ENCODE measurements at places on chromosomes 1 and 21.

DNA sequence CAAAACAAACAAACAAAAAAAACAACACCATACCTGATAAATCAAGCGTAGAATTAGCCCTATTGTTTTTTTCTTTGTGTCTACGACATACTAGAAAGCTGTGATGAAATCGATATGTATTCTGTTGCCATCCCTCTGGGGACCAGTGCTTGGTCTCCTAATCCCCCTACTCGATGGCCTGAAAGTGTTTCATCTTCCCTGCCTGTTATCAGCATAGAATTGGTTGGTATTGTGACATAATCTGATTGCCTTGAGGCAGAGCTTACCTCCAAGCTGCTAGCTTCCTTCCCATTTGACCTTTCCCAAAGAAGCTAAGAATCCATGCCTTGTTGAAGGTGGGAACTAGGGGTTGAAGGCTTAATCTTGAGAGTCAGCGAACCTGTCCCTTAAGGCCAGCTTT is 40.7 kb upstream of the PIGV start:
- no peak for DNase-seq

DNA sequence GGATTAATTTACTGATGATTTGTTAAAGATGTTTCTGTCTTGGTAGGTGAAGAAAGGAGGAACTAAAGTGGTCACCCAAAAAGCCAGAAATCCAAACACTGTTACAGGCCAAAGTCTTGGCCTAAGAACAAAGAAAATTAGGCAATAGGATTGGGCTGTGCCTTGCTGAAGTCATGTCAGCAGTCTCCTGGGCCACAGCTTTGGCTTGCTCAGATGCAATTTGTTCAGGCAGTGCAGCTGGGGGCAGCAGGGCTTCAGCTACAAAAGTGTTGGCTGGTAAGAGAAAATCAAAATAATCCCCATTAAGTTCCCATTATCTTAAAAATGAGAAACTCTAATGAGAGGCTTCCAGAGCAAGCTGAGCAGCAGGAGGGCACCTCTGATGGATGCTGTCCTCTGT is 14.0 kb upstream of the RAP1A start:
- DNase-seq: peak; percentile 33

- no peak for DNase-seq
These were observed 671.3 kb downstream of the PTPRU start for GRCh38 chr1:29907596-29907995.

DNA sequence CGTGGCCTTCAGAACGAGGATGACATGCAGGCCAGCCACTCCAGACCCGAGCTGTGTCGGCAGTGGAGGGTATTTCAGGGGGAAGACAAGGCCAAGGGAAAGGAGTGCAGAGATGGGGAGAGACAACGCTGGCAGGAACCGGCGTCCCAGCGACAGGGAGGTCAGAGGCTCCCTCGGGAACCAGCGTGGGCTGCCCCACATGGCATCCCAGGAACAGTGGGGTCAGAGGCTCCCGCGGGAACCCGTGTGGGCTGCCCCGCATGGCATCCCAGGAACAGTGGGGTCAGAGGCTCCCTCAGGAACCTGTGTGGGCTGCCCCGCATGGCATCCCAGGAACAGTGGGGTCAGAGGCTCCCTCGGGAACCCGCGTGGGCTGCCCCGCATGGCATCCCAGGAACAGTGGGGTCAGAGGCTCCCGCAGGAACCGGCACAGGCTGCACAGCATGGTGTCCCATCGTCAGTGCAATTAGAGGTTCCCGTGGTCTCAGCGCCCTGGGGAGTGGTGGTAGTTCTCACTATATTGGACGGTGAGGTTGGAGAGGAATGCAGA is 43.0 kb downstream of the SLC19A1 start:
- no peak for DNase-seq

- DNase-seq: no peak
These were observed 727.2 kb upstream of the ADGRL2 start for GRCh38 chr1:81073580-81073979.

DNA sequence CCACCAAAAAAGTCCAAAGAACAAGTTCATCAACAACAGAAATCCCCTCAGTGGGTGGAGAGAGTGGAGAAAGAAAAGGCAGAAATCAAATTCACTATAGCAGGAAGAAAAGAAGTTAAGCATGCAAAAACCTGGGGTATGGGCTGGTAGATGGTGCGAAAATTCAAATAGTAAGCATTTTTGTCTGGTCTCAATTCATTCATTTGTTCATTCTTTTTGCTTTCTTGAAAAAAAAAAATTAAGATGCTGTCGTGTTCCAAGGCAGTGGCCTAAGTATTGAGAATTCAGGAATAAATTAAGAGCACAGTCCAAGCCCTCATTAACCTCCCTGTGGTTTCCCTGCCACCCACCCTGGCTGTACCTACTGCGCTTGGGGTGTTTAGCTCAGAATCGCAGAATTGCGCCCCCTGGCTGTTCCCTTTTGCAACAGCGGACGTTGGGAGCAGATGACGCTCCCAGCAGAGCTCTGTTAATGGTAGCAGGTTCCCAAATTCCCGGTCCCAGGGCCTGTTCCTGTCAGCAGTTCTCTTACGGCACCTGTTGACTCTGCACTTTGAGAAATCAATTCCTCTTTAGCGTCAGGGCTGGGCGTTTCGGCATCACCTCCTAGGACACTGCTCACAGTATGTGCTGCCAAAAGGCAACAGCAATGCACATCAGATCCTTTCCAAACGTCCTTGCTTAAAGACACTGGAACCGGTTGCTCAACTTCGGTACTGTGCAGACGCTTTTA is 34.0 kb upstream of the SSX2IP start:
- DNase-seq: no peak

GRCh38 chr1:174021591-174022079 is 522 bp downstream of the RC3H1 start:
- no peak for DNase-seq

- no peak for DNase-seq
These were observed 145.1 kb downstream of the LYPLAL1 start for GRCh38 chr1:219318826-219319225.

DNA sequence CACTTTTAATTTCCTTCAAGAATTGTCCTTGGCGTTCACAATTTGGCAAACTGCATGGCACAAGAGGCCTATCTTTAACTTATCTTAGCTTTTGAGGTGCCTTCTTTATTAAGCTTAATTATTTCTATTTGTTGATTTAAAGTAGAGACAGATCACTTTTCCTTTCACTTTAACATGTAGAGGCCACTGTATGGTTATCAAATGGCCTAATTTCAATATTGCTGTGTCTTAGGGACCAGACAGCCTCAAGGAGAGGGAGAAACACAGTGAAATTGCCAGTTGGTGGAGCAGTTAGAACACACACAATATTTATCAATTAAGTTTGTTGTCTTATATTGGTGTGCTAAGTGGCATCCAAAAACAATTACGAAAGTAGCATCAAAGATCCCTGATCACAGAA is 1013.9 kb downstream of the KCNT2 start:
- DNase-seq: no peak

- no peak for DNase-seq
These were observed 11.5 kb downstream of the MCOLN2 start for GRCh38 chr1:84985365-84985764.

- peak; percentile 0 for DNase-seq
These were observed 94.0 kb upstream of the KCND3 start for GRCh38 chr1:112083487-112083886.

GRCh38 chr1:55592122-55592521 is 377.0 kb upstream of the USP24 start:
- DNase-seq: no peak

DNA sequence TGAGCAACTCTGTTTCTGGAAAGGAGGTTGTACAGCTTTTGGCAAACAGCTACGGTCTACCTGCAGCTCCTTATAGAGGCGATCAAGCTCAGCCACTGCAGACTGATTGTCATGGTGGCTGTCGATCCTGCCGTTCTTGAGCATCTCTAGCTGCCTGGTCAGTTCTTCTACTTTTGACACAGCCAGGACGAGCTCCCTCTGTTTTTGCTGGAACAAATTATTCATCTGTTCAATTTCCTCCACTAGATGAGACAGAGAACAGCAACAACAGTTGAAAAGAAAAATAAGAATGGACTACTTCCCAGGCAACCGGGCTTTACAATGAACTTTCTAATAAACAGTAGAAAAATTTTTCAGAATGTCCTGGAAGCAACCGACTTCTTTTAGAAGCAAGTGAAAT is 42.5 kb downstream of the TP53BP2 start:
- DNase-seq: no peak

- DNase-seq: no peak
These were observed 3.8 kb downstream of the DYRK1A start for GRCh38 chr21:37370152-37371040.

DNA sequence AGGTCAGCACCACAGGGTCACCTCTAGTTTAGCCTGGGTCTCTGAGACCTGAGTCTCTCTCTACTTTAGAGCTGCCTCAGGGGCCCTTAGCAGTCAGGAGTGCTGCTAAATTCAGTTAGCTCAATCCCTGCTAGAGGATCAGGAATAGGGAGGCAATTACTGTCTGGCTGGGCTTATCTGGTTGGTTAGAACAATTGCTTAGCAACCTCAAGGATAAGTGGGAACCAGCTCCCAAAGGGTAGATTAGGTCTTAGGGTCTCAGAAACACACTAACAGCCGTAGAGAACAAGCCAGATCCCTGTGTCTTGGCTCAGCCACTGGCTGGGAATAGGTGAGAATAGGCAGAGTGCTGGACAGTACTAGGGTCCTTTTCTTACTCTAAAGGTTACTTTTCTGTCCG is 7.7 kb downstream of the PM20D1 start:
- DNase-seq: no peak

DNA sequence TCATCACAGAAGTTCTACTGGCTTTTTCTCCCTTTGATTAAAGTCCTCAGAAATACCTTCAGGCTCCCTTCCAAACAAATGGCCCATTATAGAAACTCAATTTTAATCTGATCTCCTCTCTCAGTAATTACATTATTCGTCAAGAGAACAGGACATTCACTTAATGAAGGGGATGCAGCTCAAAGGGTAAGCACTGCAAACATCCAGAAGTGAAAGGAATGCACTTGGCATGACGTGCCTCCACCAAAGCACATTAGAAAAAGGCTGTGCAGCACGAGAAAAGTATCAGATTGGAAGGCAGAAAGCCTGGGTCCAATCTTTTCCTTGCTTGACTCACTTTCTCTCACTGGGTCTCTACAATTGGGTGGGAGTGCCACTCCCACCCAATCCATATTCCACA is 222.6 kb upstream of the BEND5 start:
- no peak for DNase-seq

GRCh38 chr1:231643071-231643934 is 16.7 kb downstream of the DISC1 start:
- no peak for DNase-seq

GRCh38 chr1:81254560-81254959 is 546.2 kb upstream of the ADGRL2 start:
- no peak for DNase-seq
